ENCODE measurements at places on chromosomes 5 and 9.

- no peak for DNase-seq
Measured at GRCh38 chr5:53930457-53930856, 370.0 kb downstream of the NDUFS4 start.

DNA sequence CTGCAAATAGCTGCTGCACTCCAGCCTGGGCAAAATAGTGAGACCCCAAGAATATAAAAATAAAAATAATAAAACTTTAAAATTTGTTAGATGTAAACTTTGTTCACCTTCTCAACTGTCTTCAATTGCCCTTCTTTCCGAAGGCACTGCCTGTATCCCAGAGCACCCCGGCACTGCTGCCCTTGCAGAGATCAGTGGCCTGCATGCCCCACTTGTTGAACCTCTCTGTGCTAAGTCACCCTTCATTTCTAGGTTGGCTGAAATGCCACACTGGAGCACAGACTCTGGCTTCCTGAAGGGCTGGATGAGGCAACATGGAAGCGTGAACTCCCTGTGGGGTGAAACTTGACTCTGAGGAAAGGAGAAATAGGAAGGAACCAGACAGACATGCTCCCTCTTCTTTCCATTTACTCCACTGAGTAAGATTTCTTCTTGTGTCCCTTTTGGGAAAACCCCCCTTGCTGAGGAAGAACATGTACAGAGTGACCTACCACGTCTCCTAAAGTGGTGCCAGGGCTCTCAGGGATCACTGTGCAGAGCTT, 8.4 kb upstream of the JMY start:
- no peak for DNase-seq

- no peak for DNase-seq
Measured at GRCh38 chr5:169988947-169989346, 8.7 kb upstream of the INSYN2B start.

DNA sequence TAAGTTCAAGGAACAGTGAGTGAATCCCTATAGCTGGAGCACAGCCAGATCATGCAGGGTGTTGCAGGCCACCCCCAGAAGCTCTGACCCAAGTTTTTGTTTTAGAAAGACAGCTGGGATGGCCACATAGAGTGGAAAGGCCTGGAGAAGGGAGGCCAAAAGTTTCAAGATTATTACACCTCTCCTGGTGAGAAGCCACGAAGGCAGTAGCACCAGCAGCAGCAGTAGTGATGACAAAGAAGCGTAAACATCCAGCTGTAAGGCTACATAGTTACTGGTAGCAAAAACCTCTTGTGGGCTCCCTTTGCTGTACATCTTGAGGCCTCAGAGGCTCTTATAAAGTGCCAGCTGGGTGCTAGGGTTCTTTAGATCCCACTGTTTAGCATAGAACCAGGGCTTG, 11.8 kb downstream of the ADAMTSL1 start:
- no peak for DNase-seq

- no peak for DNase-seq
Measured at GRCh38 chr9:107999890-108000289, 510.3 kb upstream of the KLF4 start.

GRCh38 chr5:171724468-171725204, 61.0 kb upstream of the SMIM23 start:
- no peak for DNase-seq

DNA sequence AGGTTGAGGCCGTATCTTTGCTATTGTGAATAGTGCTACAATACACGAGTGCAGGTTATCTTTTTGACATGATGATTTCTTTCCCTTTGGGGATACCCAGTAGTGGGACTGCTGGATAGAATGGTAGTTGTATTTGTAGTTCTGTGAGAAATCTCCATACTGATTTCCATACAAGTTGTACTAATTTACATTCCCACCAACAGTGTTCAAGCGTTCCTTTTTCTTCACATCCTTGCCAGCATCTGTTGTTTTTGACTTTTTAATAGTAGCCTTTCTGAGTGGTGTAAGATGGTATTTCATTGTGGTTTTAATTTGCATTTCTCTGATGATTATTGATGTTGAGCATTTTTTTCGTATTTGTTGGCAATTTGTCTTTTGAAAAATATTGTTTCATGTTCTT, 41.4 kb downstream of the CNOT6 start:
- DNase-seq = no peak

GRCh38 chr5:135979510-135979909, 24.7 kb upstream of the LECT2 start:
- DNase-seq = no peak

Measured in CMK (cell line).